COLO829 (cell line): ENCODE measurements at places on chromosomes 2 and 18.
A peak's percentile ranks its signal among the peaks of the same experiment; 100 is the strongest.

DNA sequence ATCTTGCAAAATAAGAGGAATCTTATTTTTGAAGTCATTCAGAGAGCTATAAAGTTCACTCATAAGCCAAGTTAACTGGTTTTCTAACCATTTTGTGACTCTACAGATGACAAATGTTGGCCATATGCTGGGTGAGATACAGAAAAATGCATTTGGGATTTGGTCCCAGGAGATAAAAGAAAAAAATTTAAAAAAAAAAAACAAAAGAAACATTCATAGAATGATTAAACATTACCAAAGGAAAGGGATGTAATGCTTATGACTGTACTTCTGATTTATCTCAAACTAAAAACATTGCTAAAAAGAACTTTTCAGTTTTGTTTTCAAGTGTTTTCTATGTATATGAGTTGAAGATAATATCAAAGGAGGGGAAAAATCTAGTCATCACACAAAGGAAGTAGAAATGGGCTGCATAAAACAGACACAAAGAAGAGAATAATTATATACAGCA lies 43.1 kb downstream of the PELI1 start:
- peak; percentile 90 for DNase-seq

DNA sequence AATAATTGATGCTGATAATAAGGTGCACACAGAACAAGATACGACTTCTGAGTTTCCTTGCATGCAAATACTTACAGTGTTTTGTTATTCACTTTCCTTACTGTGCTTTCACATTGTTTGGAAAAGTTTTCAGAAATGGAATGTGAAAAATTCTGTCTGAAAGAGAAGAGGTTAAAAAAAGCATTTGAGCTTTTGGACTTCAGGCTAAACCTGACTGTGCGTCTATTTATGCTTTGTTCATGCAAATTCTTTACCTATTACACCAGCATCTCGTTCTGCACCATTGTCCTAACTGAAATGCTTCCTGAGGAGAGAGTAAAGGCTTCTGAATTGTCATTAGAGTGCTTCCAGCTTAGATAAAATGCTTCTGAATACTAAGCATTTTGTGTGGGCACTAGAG lies 61.4 kb downstream of the LHCGR start:
- DNase-seq: no peak

DNA sequence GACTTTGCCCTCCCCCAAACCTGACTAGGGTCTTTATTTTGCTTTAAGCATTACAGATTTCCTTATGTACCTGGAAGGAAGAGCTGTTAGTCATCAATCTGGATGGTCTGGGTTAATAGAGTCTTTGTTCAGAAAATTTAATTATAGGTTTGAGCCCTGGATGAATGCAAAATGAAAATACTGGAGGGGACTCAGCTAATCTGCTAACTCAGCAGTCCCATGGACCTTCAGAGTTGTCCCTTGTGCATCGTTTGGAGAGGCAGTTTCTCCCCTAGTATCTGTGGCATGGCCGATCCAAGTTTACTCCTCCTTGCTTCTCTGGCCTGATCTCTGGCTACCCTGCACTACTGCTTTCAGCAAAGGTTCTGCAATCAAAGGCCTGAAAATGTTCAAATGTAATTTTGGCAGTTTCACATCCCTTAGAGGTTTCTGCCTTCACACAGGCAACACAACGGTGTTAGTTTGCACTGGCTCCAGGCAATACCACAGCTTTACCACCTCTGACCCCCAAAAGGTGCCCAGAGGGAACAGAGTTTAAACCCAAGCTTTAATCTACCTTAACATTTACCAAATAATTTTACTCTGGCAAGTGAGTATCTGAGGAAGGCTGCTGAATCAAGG lies 134.3 kb downstream of the THADA start:
- DNase-seq: peak; percentile 48

DNA sequence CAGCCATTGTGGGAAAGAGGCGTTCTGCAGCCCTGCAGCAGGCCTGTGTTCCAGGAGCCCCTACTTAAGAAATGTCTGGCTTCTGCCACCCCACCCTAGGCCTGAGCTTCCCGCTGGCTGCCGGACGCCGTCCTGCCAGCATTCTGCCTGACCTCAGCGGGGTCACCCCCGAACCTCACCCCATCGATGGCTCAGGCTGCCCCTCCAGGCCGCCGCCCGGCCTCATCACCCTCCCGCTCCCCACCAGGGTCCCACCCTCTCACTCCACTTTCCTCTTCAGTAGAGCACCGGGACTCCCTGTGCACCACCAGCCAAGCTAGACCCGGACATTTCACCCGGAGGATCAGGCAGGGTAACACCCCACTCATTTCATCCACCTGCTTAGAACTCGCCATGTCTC lies 73.6 kb upstream of the SALL3 start:
- DNase-seq: no peak

GRCh38 chr18:46469186-46469915 lies 187.7 kb downstream of the LOXHD1 start:
- no peak for DNase-seq

GRCh38 chr2:12008425-12009061 lies 262.1 kb downstream of the LPIN1 start:
- no peak for DNase-seq

- DNase-seq: no peak
These were observed 181.7 kb upstream of the SPRED2 start for GRCh38 chr2:65613968-65614555.

DNA sequence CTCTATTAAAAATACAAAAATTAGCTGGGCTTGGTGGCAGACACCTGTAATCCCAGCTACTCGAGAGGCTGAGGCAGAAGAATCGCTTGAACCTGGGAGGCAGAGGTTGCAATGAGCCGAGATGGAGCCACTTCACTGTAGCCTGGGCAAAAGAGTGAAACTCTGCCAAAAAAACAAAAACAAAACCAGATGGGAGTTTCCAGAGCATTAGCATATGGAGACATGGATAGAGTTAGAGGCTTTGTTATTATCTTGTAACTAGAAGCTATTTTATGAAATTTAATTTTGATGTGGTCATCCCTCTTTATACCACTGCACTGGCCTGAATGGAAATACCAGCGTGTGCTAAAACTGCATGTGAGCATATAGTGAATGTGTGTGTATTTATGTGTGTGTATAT lies 58.9 kb downstream of the TRAPPC8 start:
- no peak for DNase-seq
